ENCODE measurements at places on chromosomes 5 and 9.

- no peak for DNase-seq
These were observed 92.2 kb upstream of the CKMT2 start for GRCh38 chr5:81140943-81141342.

- DNase-seq, result no peak
These were observed 320.9 kb downstream of the CDK5RAP2 start for GRCh38 chr9:120259100-120259499.

DNA sequence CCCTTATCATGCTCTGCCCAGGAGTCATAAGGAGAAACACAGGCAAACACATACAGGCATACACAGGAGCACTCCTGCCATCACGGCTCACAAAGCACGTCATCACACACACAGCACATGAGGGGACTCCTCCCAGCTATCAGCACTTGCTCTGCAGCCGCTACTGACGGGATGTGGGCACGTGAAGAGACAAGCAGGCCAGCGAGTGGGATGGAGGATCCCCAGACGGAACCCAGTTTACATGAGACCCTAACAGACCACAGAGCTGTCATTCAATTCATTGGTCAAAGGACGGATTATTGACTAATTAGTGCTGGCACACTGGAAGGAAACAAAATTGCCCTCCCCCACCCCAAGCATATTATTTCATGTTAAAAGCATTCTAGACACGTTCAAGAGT is 53.6 kb downstream of the SEMA4D start:
- no peak for DNase-seq

GRCh38 chr5:68745448-68745847 is 348.4 kb upstream of the SLC30A5 start:
- DNase-seq, result peak; percentile 7

- DNase-seq, result no peak
These were observed 84.0 kb downstream of the ZSWIM6 start for GRCh38 chr5:61416010-61416409.

- no peak for DNase-seq
These were observed 25.5 kb downstream of the DEPDC1B start for GRCh38 chr5:60674251-60675069.

DNA sequence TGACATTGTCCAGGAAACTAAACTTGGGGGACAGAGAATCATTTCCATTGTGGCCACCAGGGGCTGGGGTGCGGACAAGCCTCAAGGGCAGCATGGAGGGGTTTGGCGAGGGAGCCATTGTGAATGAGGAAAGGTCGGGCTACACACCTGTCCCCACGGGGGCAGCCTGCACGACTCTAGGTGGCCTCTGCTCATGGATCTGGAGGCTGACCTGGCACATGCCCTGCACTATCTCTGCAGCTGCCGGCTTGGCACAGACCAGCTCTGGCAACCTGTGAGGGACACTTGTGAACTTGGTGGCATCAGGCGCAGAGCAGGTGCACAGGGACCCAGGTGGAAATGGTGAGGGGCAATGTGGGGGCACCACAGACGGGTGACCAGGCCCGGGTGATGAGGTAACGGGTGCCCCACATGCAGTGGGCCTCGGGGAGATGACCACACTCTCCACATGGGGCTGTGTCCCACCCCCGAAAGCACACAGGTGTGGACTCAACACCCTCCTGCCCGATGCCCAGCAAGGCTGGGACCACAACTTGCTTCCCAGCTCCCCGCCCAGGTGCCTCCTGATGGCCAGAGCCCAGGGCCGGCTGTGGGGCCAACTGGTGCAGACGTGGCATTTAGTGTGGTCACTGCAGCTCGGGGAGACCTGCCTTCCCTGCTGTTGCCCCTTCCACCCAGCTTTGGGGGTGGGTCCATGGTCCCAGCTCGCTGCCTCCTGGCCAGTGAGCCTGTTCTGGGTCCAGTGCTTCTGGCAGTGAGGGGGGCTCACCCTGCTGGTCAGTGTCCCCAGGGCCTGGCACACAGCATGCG is 60.9 kb upstream of the UBAC1 start:
- no peak for DNase-seq

DNA sequence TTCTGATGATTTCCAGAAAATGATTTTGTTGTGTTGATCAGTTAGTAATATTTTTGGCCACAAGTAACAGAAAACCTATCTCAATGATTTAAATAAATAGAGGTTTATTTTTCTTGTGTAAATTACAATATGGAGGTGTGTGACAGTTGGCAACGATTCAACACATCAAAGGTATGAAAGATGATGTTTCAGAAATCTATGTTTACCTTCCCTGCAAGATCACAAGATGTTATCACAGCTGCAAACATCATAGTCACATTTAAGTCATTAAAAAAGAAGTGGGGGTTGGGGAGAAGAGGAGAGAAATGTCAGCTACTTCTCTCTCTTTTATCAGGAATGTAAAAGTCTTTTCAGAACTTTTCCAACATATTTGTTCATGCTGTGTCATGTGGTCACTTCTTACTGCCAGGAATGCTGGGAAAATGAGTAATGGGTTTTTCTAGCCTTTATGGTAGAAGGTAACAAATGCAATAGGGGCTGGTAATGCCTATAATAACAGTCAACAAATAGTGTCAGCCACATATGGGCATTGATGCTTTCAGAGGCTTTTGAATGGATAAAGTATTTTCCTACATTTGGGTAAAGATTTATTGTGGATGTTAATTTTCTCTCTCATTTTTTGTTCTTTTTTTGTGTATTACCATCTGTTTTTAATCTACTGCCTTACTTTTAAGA is 742.7 kb downstream of the TLE1 start:
- DNase-seq, result no peak

GRCh38 chr9:137630679-137631078 is 11.9 kb downstream of the EHMT1 start:
- DNase-seq, result no peak

- no peak for DNase-seq
These were observed 617.8 kb downstream of the PDE4D start for GRCh38 chr5:59275510-59276324.
